Bronchial epithelial cell (primary cell): ENCODE measurements at places on chromosomes 12 and 14.

- no peak for DNase-seq
These were observed 52.3 kb downstream of the GNS start for GRCh38 chr12:64706857-64707256.

- DNase-seq: peak; percentile 60
These were observed 50.4 kb downstream of the DYRK2 start for GRCh38 chr12:67698672-67699581.

DNA sequence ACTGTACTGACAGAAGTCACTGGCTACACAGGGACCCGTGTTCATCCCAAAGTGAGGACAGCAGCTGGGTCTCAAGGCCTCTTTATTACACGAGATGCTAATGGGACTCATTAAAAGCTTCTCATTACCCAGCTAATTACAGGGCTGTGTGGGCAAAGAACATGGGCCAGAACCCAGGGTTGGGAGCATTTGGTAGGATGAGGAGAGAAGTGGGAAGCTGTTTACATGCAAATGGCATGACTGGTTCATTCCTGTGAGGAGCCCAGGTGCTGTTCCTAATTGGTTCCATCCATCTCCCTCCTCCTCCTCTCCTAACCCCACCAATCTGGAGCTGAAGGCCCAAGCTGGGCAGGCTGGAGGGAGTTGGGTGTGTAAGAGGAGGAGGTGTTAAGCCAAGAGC, 8.9 kb upstream of the TAC3 start:
- DNase-seq: no peak

- DNase-seq: no peak
These were observed at the start of gene UNC79 for GRCh38 chr14:93430315-93431035. TSS of gene UNC79 (plus strand) at chr14:93430939. CDS start at chr14:93431030, 91 bp downstream.

GRCh38 chr14:47826809-47827208, 151.4 kb upstream of the MDGA2 start:
- no peak for DNase-seq

DNA sequence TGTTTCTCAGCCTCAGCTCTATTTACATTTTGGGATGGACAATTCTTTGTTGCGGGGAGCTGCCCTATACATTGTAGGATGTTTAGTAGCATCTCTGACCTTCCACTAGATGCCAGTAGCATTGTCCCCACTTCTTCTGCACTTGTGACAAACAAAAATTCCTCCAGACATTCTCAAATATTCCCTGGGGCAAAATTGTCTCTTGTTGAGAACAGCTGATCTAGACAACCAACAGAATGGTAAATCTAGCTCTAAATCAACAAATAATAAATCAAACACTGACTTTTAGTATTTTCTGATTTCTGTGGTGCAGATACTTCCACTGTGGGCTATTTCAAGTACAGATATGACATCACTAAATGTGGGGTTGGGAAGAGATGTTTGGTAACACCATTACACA, 60.7 kb downstream of the MSRB3 start:
- no peak for DNase-seq

DNA sequence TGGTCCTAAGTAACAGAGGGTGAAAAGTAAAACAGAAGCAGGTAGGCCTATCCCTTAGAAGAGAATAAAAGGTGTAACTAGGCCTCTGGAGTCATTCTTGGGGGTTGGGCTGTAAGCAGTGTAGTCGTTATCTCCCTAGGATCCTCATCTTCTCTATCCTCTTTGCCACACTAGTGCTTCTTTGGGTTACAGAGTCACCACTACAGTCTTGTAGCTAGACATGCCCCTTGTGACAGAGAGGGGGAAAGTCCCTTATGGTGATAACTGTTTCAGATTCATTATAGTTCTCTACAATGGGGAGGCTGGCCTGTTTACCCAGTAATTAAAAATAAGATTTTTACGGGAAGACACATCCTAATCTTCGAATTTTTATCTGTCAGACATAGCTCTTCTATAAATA, 16.4 kb upstream of the SRP54 start:
- DNase-seq: no peak

DNA sequence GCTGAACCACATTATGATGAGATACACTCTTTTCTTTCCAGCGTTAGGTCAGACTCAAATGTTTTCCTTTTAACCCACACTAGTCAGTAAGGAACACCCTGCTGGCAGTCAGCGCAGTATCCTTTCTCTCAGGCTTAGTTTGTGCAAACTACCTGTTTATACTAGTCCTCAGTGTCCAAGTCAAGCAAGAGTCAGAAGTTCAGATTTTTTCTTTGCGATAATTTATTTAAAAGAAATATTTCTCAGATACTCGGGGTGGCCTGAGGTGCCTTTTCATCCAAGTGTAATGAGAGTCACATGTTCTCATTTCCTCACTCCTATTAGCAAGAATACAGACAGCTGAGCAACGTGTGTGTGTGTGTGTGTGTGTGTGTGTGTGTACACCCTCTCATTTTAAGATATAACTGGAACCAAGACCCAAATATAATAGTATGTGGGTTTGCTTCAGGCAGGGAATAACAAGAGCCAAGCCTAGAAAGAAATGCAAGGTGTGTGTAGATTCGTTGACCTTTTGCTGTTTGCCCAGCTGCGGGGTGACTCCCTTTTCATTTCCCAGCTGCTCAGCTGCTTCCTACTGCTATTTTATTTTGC, 182.7 kb downstream of the KICS2 start:
- DNase-seq: peak; percentile 49

DNA sequence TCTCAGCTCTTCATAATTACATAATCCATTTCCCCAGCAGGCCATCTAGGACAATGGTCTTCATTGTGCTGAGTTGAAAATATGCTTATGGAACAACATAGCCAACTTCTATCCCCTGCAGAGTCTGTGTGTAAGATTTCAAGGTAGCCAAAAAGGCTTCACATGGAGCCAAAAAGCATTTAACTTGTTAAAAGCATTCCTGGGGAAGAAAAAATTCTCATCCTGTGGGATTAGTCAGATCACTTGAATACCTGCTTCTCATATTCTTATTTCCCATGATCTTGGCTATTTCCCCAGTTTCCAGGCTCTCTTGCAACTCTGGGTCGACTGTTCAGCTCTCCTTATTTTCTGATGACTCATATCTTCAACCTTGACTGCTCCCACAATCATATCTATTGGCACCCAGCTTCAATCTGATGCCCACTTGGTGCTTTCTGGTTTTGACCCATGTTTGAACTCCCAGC, 178.9 kb downstream of the KLHL28 start:
- DNase-seq: no peak

GRCh38 chr12:104058802-104059201, 5.5 kb upstream of the HCFC2 start:
- DNase-seq: peak; percentile 93

GRCh38 chr12:48890657-48891418, 25.2 kb upstream of the RND1 start:
- peak; percentile 49 for DNase-seq
